Aorta (tissue), 5 donors: ENCODE measurements at places on chromosomes 6 and 20.

GRCh38 chr20:13857304-13857703 is 72.5 kb downstream of the NDUFAF5 start:
- DNase-seq: peak; percentile 84

DNA sequence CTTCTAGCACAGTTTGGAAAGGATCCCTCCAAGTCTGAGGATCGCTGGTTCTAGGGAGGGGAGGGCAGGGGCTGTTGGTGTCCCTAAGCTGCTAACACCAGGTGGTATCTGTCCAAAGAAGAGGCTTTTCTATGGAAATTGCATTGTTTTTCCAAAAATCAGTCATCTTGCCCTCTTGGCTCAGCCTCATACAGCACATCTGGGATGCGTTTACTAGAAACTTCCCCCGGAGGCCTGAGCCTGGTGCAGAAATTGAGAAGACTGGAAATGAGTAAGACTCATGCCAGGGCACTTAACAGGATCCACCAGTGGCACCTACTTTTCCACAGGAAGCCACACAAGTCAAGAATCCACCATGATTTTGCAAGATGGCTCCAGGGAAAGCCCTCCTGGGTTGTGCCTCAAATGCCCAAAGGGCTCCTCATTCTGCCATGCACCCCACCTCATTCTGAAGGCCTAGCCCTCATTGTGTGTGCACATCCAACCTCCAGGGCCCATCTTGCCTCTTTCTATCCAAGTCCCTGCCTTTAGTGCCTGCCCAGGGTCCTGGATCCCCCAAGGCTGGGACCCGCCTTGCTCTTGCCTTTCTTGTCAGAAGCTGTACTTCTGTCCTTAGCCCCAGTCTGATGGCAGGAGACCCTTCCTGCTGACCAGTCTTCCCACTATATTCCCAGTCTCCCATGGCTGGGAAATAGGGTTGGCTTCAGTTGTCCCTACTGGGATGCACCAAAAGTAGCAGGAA is 97.6 kb downstream of the MRPL14 start:
- peak; percentile 19 for DNase-seq

DNA sequence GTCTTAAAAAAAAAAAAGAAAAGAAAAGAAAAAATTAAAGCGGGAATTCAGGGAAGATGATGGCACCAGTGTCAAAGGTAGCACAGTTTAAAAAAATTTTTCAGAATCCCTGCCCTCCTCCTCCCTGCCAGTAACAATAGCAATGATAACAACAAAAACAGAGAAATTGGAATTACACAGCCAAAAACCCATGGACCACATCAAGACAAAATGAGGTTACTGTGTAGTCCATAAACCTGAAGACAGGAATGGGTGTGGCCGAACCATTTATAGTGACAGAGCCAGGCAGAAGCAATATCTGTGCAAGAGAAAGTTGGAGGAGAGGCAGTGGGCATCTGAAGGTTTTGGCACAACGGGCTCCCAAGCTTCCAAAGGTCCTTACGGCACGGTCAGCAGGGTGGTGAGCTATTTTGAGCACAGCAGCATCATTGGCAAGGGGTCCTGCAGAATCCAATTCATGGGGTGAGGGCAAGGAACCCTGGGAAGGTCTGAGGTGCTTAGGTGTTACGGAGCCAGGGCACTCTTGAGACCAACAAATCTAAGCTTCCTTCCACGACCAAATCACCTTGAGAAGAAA is 202.3 kb downstream of the GMPR start:
- DNase-seq: no peak

DNA sequence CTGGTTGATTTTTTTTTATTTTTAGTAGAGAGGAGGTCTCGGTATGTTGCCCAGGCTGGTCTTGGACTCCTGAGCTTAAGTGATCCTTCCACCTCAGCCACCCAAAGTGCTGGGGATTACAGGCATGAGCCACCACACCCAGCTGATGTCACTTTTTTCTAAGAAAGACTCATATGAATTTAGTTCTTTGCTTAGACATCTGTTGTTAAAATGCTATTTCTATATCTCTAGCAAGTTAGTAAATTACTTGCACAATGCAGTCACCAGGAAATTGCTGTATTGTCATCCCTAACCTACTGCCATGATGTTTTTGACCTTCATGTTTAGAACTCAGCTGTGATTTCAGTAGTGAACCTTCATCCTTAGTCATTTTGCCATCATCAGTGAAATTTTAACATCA is 5.7 kb downstream of the KDM1B start:
- no peak for DNase-seq

DNA sequence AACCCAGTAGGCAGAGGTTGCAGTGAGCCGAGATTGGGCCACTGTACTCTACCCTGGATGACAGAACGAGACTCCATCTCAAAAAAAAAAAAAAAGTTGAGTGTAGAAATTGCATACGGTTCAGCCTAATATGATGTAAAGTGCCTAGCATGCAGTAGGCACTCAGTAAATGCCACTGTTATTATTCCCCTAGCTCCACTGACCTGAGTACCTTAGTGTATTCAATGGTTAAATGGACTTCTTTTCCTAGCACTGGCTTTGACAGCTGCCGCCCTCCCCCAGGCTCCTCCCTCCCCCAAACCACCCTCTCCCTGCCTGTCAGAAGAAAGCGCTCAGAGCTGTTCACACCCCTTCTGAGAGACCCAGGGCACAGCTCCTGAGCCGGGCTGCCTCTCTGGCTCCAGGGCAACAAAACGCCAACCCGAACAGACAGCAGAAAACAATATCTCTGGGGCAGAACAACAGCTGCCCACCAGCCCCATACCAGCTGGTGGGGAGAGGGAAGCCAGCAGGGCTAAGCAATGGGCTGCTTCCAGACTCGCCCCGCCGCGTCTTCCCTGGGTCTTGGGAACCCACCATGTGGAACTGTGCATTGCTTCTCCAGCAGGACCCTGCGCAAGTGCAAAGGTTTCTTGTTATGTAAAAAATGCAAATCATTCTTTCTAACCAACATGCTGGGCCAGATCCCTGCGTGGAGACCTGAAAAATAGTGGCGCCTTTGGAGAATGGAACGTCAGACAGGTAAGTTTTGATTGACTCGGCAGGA is 4.5 kb downstream of the CPNE5 start:
- DNase-seq: no peak

GRCh38 chr20:52093575-52093974 is 98.0 kb downstream of the ZFP64 start:
- no peak for DNase-seq

GRCh38 chr6:167757821-167758220 is 68.9 kb upstream of the AFDN start:
- DNase-seq: peak; percentile 64

GRCh38 chr20:48940170-48940569 is 18.7 kb downstream of the ARFGEF2 start:
- DNase-seq: no peak

GRCh38 chr20:53809217-53809616 is 215.6 kb upstream of the ZNF217 start:
- no peak for DNase-seq

- DNase-seq: no peak
Observed at GRCh38 chr6:5478380-5478779, 217.1 kb downstream of the FARS2 start.

DNA sequence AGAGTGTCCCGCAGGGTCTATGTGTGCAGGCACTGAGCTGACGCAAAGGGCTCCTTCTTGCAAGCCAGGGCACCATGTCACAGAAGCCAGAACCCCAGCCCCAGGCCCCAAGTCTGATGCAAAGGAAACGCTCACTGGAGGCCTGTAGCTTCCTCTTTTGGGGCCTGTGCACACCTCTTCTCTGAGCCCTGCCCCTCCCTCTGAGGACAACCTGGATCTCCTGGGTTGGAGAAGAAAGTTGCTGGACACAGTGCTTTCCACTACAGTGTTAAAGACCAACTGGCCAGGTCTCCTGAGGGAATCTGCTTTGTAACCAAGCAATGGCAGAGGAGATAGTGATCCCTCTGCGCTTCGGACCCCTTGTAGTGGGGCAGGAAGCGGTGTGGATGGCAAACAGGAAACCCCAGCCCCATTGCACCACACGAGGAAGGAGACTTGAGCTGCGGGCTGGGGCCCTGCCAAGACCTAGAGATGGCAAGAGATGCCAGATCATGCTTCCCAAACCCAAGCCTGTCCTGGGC is 90.0 kb downstream of the PRND start:
- DNase-seq: no peak

DNA sequence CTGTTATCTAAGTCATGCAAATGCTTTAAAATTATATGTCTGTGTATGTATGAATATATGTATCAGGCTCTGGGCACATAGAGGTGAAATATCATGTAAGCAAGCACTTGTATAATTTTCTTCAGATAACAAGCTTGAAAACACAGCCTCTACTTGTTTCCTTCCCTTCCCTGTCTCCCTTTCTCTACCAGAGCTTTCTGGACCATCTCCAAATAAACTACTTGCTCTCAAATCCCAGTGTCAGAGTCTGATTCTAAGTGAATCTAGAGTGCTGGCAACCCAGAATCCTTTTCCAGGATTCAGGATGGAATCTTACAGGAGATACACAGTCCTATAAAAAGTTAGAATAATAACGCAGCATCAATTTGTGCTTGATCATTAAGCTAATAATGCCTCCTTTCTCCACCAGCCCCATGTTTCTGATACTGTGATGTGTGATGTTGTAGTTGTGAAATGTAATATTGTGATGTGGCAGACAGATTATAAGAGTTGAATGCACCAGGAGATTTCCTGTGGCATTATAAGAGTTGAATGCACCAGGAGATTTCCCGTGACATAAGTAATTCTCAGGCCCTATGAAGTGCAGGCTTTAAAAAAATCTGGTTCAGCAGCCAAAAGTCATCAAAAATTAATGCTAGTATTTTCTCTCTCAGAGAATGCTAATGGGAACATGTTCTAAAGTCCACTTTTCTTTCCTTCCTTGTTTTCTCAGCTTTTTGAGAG is 89.6 kb downstream of the PCSK2 start:
- DNase-seq: no peak

DNA sequence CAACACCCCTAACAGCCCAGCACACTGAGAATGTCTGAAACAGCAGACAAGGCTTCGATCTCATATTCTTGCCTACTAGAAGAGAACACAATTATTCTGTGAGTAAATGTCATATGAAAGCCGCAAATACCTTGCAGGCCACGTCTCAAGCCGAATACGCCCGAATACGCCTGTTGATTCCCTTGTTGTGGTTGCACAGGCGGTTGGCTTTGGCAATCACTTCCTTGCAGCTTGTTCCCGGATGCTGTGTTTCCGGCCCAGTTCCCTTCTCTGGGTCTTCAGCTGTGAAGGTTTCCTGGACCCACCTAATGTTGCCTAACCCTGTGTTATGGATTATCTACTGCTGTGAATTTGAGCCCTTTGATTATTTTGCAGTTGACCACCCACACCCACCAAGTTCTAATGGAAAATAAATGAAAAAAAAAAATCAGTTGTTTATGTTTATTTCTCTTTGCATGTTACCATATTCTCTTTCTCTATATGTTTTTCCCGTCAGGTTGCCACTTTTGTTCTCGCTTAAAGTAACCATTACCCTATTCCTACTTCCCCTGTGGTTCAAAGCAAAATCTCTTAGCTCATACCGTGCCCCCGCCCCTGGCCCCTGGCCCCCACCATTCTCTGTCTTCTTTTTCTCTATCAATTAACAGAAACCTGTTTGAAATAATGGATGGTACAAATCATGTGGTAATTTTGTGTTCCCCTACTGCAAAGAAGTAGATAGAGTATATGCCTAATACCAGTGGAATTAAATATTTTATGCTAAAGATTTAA is 172.4 kb downstream of the ADGB start:
- DNase-seq: peak; percentile 75

GRCh38 chr6:49205526-49205925 is 257.5 kb downstream of the MMUT start:
- DNase-seq: no peak

DNA sequence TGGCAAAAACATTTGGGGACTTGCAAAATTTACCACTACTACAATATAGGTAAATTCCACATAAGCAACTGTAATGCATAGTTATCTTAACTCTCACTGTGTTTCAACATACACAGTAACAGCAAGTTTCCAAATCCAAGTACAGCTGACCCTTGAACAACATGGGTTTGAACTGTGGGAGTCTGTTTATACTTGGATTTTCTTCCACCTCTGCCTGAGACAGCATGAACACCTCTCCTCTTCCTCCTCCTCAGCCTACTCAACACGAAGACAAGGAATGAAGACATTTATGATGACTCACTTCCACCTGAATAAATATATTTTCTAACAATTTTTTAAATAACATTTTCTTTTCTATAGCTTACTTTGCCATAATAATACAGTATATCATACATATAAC is 25.6 kb downstream of the MAN1A1 start:
- DNase-seq: no peak

- DNase-seq: no peak
Observed at GRCh38 chr6:22807261-22807660, 237.9 kb downstream of the HDGFL1 start.

DNA sequence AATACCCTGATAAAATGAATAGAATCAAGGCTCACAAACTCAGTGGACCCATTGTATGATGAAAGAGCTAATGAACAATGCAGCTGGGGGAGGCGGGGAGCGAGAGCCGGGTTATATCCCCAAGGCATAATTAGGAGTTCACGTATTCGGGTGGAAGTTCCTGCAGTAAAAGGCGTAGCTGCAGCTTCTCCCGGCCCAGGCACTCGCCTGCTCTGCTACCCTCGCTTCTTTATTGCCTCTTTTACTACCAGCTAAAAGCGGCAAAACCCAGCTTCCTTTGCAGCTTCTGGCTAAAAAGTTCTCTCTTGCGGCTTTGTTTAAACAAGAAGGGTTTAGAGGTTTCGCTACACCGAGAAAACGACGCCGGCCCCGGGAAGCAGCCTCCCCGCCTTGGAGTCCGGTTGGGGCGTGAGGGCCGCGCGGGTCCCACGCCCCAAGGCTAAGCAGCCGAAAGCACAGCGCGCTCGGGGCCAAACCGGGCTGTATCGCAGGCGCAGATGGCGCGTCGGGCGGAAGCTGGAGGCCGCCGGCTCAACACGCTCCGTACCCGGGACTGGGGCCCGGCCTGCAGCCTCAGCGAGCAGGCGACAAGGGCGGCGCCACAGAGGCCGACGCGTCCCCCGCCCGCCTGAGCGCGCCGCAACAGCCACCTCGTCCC is 1.6 kb downstream of the ZBTB2 start:
- peak; percentile 81 for DNase-seq

GRCh38 chr20:34938466-34939163 is 17.0 kb downstream of the GSS start:
- DNase-seq: peak; percentile 83

GRCh38 chr6:8830794-8831193 is 395.4 kb upstream of the SLC35B3 start:
- no peak for DNase-seq

GRCh38 chr20:47178277-47178676 is 178.2 kb downstream of the ZMYND8 start:
- DNase-seq: no peak

DNA sequence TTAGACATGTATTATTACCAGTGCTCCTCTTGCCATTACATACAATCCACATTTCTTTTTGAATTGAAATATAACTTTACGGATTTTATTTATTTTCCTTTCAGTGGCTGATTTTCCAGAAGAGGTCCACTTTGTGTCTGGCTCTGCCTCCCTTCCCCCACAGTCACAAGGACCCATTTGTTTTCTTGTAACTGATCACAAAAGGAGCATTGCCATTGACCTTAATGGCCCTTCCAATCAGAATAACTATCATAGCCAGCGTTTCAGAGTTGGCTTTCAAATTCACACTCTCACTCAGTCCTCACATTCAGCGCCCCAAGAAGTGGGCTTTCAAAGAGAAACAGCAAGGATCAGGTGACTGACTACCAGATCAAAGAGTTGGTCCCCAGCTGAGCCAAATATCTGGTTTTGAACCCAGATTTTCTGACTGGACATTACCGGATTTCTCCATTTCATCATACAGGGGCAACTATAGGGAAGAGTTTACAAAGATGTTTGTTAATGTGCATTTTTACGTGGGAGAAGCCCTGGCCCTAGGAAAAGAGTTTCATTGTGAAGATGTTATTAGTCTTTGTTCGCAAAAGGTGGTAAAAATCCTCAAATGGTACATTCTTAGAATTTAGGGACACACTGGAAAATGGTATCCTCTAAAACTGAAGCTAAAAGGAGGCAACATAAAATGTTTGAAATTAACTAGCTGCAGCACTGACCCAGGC is 2.0 kb upstream of the SLC22A23 start:
- DNase-seq: no peak
